ENCODE measurements at places on chromosomes 7 and 10.

GRCh38 chr10:69232252-69232651, 12.1 kb downstream of the HKDC1 start:
- no peak for DNase-seq

DNA sequence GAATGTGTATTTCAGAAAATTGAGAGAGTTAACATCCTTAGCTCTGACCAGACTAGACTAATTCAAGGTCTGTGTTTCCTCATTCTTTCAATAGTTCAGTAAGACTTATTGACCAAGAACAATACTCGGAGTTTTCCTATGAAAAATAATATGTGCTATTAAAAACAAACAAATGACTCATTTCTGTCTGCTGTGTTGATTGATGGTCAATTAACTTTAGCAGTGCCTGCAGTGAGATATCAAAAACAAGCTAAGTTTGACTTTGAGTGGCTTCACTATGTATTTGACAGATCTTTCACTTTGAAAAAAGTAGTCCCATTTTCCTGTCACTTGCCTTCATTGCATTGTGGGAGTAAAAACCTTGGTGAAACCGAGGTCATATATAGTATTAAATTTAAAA, 91.0 kb downstream of the GNAT3 start:
- no peak for DNase-seq

DNA sequence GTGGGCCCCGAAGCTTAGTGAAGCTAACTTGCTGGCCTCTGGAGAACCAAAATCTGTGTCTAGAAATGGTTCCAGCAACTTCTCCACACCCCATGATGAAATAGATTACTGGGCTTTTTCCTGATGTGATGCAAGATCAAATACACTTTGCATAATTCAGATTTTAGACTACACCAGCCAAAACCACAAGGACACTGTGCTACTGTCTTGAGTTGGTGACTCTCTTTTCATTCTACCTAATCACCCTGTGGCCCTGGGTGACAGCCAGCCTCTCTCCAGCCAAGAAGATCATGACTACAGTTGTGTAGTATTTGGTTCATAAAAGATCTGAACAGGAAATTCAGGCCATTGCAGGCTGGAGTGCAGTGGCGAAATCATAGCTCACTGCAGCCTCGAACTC, 22.2 kb downstream of the AZGP1 start:
- no peak for DNase-seq

DNA sequence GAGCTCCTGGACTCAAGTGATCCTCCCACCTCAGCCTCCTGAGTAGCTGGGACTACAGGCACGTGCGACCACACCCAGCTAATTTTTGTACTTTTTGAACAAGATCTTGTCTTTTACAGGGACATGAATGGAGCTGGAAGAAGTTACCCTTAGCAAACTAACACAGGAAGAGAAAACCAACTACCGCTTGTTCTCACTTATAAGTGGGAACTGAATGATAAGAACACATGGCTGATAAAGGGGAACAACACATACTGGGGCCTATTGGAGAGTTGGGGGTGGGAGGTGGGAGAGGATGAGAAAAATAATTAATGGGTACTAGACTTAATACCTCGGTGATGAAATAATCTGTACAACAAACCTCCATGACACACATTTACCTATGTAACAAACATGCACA, 70.9 kb upstream of the INHBA start:
- no peak for DNase-seq

- DNase-seq = no peak
Observed at GRCh38 chr7:115289971-115290370, 368.1 kb downstream of the MDFIC start.

DNA sequence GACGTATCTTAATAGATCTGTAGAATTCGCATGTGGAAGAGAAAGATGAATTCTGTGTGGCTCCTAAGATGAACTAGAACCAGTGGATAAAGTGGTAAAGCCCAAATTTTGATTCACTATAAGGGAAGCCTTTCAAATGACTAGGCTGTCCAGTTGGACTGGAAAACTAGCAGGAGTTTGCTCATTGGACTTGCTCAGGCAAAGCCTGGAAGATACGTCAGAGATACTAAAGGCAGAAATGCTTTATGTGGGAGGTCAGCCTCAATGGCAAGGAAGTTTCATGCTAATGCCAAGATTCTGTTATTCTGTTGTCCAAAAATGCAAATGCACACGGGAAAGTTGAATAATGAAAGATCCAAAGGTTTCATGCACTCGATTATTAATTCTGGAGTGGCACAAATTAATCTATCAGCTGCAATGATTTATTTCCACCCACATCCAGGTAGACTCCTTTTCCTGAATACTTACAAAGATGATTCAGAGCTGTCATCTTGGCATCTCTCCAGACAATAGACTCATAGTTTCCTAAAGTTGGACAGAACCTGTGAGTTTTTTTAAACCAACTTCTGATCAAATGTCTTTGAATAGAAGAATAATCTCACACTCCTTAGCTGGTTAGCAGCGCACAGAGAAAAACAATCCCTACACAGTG, 20.5 kb upstream of the PPP1R3C start:
- DNase-seq = no peak

DNA sequence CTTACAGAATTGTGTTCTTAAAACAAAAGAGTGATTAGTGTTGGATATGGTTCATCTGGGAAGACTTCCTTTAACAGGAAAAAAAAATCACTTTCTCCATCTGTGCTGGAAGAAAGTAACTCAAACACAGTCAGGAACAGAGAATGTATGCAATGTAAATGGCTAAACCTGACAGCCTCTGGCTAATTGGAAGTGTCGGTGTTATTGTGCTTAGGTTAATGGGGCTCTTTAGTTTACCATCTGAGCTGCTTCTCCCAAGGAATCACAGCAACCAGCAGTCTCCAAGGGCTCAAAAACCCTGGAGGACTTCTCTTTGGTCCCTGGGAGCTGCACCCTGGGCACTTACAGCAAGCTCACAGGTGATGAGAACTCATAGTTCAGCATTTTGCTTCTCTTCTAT, 724.5 kb downstream of the LRMDA start:
- DNase-seq = no peak

GRCh38 chr7:67484244-67484751, 487.7 kb downstream of the TYW1 start:
- DNase-seq = no peak

- DNase-seq = no peak
Observed at GRCh38 chr10:79318369-79318768, 28.9 kb upstream of the PPIF start.

DNA sequence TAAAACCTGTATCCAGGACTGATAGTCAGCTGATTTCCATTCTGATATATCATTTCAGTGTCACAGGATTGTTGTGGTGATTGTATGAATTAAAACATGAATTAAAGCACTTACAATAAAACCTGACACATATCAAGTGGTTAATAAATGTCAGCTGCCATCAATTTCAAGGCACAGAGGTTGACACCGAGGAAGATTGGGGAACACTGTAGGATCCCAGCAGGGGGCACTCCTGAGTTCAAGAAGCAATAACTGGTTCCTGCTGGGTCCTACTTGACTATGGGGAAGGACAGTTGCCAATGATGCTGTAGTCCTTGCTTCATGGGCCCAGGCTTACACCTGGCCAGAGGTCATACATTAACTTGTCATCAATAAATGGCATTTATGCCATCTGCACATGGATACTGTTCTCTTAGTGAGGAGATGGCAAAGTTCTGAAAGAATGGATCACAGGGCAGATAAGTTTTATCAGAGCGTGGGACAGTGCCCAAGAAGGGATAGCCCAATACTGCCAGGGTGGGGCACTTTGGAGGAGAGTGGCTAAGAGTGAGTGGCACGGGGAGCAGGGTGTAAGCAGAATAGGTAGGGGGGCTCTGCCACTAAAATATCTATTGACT, 24.1 kb downstream of the FZD1 start:
- no peak for DNase-seq

- peak; percentile 31 for DNase-seq
Observed at GRCh38 chr10:69232736-69233480, 12.8 kb downstream of the HKDC1 start.

DNA sequence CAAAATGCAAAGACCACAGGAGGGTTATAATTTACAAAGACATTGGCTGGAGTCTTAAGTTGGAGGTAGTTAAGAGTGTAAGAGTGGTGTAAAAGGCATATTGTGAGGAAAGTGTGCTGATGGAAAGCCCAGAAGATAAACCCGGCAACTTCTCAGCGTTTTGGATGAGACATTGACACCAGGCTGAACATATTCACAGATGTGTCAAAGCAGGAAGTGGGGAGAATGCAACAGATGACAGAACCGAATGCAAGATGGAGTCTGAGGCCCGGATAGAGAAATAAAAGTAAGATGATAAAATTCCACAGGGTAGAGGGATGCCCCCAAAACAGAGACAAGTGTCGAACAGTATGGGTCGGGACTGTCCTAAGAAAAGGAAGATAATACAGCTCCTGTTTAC, 230.4 kb upstream of the TMEM72 start:
- no peak for DNase-seq

DNA sequence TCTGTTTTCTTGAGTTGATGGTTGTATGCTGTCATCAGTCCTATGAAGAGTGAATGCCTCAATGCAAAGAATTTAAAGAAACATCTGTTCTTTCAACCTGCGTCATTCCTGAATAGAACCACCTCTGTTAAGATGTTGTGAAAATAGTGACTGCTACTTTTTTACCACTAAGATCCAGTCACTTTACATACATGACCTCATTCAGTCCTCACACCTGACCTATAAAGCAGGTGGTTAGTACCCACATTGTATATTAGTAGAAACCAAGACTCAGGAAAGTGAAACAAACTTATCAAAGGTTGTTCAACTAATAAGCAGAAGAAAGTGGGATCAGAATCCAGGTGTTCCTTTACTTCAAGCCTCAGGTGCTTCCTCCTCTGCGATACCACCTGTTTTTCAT, 64.8 kb downstream of the ITGB8 start:
- no peak for DNase-seq

- no peak for DNase-seq
Observed at GRCh38 chr7:29424295-29424983, 139.2 kb upstream of the PRR15 start.
